ENCODE measurements at places on chromosomes 5 and 9.

GRCh38 chr5:137245438-137245837 is 253.7 kb downstream of the SPOCK1 start:
- no peak for DNase-seq

DNA sequence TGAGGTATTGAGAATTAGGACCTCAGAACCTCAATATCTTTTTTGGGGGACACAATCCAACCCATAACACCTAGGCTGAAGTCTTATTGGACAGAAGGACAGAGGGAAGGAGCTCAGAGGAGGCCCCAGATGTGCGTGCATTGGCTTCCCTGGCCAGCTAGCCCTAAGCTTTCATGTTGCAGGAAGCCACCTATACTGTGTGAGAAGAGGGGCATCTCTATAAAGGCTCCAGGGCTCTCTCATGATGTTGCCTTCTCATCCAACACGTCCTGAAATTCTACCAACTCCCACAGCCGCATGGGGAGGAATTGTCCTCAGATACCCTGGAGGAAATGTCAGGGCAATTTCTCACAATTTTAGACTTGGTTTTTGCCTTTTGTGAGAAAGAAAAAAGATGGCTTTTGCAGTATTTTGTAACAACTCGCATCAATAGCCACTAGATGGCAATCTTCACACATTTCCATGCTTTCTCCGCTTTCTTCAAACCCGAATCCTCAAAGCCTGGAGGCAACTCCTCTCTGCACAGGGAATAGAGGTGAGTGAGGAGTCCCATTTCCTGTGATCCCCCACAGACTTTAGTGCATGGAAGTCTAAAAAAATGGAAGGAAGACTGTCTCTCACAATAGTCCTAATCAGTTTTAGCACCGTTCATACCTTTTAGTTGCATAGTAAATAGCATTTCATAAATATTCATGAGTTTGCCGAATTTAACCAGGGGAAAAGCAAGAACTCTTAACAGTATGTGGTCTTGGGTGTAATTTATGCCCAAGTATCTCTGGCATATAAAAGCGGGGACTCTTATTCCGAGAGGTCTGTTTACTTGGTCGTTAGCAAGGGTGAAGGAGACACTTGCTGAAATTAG is 7.4 kb upstream of the PPP3R2 start:
- peak; percentile 31 for DNase-seq

DNA sequence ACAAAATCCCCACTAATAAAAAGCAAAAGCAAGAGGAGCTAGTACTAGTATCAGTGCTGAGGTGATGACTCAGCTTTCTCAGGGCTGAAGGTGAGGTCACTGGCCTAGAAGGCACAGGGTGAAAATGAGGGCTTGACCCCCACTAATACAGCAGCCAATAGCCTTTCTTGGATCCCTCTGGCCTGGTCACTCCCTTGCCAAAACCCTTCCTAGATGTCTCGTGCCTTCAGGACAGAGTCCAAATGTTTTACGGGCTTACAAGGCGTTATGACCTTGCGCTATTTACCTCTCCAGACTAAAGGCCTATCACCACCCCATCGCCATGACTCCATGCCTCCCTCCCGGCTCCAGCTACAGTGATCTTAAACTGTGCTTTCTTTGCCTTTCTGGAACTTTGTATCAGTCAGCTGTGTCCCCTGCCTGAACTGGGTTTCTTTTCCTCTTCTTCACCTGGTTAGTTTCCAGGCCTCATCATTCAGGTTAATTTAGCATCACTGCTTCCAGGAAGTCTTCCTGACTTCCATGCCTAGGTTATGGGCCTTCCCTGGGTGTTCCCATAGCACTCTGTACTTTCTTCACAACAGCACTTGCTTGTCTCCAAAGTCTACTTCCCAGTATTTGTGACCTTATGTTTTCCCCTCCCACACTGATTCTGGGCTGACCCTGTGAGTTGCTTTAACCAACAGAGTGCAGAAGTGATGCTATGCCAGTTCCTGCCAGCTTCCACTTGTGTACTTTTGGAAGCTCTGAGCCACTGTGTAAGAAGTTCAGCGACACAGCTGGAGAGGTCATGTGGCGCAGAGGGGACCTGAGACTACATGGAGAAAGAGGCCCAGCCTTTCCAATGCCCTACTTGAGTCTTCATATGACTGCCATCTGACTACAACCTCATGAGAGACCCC is 4.2 kb upstream of the DELE1 start:
- no peak for DNase-seq

GRCh38 chr5:172123269-172123692 is 64.7 kb downstream of the STK10 start:
- peak; percentile 65 for DNase-seq

DNA sequence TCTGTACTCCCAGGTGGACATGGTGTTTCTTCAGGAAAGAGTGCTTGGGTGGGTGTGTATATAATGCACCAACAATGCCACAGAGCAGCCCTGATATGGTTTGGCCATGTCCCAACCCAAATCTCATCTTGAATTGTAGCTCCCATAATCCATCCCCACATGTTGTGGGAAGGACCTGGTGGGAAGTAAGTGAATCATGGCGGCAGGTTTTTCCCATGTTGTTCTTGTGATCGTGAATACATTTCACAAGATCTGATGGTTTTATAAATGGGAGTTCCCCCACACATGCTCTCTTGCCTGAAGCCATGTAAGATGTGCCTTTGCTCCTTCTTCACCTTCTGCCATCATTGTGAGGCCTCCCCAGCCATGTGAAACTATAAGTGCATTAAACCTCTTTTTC is 158.5 kb downstream of the NR3C1 start:
- no peak for DNase-seq

GRCh38 chr9:97651646-97652045 is 18.0 kb downstream of the NCBP1 start:
- no peak for DNase-seq

- DNase-seq: peak; percentile 91
These were observed 31.3 kb downstream of the IRF1 start for GRCh38 chr5:132459031-132459982.

GRCh38 chr5:60505373-60506171 is 194.4 kb downstream of the DEPDC1B start:
- DNase-seq: no peak

DNA sequence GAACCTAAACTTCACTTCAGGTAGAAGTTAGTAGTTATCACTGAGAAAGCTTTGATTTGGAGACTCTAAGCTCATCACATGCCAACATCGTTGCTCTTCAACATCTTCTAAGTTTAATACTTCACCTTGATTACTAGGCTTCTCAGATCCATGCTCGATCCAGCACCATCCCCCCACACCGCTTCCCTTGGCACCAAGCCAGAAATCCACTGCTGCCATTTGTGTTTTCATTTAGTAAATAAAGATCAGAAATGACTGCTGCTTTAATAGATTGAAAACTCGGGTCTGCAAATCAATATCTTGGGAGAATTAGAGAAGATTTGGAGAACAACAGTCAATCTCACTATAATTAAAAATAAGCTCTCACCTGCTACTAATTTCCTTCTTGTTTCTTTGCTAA is 214.7 kb upstream of the NR4A3 start:
- DNase-seq: no peak

GRCh38 chr9:27404661-27405060 is 107.7 kb upstream of the EQTN start:
- DNase-seq: no peak

GRCh38 chr9:35993976-35994720 is 36.2 kb upstream of the OR2S2 start:
- no peak for DNase-seq

GRCh38 chr9:117521293-117521692 is 106.4 kb upstream of the ASTN2 start:
- no peak for DNase-seq

DNA sequence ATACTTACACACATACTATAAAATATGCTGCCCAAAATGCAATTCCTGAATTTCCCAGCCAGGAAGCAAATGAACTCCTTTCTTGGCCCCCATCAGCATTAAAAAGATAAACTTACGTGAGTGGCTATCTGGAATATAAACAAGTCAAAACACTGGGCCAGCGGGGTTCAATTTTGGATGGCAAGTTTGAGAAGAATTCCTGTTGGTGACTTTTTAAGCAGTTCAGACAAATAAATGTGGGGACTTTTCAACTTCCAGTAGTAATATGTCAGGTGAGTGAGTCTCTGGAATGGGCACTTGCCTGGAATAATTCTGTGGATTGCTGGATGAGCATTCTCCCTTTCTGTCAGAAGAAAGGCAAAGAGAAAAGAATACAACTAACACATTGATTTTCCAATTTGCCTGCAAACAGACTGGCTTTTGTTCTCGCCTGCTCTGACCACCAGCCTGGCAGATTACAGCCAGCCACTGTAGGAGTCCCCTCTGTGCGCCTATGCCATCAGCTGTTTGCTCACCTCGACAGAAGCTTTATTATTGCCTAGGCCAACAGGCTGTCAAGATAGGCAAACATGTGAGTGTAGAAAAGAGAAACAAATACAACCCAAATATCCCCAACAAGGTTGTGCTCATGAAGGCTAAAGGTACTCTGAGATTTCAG is 78.6 kb downstream of the MRPS27 start:
- no peak for DNase-seq

DNA sequence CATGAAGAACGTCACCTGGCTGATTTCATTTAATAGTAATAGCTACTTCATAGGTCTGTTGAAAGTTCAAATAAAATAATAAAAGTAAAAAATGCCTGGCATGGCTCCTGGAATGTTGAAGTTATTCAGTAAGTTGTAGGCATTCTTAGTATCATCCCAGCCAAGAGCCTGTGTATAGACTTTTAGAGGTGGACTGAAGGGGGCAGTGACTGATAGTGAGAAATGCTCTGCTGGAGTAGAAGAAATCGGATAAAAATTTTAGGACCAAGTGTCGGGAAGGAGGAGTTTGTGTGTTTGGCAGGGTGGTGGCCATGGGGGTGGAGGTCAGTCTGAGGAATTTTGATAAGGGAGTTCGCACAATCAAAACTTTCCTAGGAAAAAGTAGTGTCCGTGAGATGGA is 3.6 kb downstream of the ZFP2 start:
- no peak for DNase-seq

DNA sequence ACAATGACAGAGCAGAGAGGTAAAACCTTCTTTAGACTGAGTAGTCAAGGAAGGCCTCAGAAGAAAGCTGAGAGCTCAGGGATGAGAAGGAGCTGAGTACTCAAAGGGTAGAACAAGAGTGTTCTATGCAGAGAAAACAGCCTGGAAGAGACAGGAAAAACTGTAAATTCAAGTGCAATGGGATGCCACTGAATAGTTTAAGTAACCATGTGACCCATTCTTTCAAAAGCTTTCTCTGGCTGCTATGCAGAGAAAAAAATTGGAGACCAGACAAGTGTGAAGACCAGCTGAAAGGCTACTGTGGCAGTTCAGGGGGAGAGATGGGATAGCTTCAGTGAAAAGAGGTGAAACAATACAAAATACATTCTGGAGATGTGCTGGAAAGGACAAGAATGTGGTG is 61.3 kb upstream of the RNF38 start:
- no peak for DNase-seq

DNA sequence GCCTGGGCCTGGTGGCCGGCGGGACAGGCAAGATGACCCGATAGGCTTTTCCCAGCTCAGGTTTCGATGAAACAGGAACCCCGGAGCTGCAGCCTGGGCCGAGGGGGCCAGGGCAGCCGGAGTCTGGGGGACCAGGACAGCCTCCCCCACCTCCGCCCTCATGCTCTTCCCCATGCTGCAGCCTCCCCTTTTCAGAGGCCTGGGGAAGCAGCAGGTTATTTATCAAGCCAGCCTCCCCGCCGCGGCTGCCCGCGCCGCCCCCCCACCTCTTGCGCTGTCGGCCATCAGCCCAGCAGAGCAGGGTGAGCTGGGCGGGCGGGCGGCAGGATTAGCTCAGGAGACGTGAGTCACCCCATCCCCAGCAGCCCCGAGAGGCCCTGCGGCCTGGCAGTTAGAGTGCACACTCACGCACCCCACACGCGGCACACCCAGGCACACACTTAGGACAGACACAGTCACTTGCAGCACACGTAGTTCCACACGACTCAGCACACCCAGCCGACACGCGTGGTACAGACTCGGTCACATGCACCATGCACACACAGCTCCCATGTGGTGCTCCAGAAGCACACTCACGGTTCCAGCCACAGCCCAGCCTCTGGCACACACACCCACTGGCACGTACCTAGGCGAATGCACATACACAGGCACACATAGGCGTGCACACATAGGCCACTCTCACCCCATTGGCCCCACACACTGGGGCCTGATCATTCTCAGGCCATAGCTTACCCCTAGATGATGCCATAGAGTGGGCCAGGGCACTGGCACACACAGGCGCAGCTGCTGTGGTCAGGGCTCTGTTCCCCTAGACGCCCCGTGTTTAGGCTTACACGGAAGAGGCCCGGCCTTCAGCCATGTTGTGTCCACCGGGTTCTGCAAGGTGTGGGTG is 13.0 kb downstream of the CXXC5 start:
- DNase-seq: peak; percentile 80

GRCh38 chr9:715300-715699 is 126.2 kb upstream of the DMRT1 start:
- no peak for DNase-seq

DNA sequence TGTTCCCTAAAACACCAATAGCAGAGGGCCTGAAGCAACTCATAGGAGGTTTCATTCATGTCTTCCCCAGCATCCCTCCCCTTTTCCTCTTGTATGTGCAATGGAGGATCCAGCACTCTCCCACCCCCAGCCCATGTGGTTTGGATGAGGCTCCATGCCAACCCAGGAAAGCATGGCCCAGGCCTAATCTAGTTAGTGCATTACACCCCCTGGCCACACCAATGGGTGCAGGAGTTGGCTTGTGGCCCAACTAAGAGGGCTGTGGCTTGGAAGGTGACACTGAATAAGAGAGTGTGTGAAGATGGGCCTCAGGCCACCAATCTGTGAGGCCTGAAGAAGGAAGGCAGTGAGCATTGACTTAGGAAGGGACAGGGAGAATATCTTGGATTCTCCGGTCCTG is 70.8 kb upstream of the SMIM23 start:
- no peak for DNase-seq

DNA sequence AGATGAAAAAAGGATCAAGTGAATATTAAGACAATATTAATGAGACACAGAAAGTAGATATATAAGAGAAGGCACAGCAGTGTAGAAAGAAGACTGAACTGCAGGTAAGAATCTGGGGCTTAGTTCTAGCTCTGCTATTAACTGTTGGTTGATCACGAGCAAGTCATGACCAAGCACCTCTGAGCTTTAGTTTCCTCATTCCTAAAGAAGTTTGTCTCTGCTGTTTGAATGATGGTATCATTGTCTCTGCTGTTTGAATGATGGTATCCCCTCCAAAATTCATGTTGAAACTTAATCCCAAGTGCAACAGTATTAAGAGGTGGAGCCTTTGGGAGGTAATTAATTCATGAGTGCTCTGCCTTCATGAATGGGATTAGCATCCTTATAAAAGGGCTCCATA is 2.5 kb upstream of the NME5 start:
- DNase-seq: no peak

All from astrocyte of the cerebellum (primary cell).